Stimulated activated CD8-positive, alpha-beta memory T cell treated with anti-CD3 and anti-CD28 coated beads, Interleukin-4, amount 100 ng/mL, for 48 hours (primary cell): ENCODE measurements at places on chromosomes 3 and 15.

DNA sequence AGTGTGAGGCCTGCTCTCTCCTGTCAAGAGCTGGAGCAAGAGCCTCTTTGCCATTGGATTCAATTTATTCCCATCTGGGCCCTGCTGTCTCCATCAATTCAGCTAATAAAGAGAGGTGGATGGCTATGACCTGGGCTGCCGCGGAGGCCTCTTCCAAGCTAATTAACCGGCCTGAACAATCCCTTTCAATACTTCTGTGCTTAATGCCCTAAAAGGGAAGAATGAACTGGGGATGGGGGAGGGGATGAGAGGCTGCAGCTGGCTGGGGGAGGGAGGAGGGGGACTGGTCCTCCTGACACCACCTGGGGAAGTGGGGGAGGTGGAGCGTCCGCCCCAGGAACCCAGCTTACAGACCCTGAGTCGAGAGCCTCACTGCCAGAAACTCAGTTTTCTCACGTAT lies 33.4 kb upstream of the PRR23E start:
- no peak for DNase-seq

GRCh38 chr15:35717721-35718120 lies 171.8 kb upstream of the DPH6 start:
- no peak for DNase-seq

DNA sequence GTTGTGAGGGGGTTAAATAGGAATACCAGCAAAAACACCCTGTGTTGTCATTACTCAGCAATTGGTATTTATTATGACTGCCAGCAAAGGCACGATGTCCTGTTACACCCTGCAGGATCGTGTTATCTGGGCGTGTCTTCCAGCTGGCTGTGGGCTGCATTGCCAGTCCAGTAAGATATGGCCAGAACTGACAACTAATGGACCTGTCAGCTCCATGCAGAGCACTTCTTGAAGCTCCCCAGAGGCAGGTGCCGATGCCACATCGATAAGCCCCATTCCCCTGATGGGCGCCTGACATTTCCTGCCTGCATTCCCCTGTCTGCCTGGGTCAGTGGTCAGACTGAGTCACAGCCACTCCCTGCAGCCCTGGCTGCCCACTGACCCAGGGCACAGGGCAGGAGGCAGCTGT lies 79.7 kb upstream of the RASGRF1 start:
- no peak for DNase-seq

DNA sequence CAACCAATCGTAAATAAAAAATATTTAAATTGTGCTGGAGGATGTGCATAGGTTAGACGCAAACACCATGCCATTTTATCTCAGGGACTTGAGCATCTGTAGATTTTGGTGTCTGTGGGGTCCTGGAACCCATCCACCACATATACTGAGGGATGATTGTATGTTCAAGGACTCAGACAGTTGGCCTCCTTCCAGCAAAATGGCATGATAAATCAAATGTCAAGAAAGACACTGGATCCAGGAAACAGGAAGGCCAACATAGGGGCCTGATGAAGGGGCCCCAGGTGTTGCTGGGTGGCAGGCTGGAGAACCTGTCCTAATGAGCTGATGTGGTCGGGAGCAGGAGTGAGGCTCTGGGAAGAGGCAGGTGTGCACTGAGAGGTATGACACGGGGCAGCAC lies 289.5 kb downstream of the GABRG3 start:
- no peak for DNase-seq

GRCh38 chr3:112646623-112647022 lies 5.7 kb upstream of the CCDC80 start:
- no peak for DNase-seq

GRCh38 chr15:62791694-62792093 lies 250.9 kb upstream of the TPM1 start:
- DNase-seq = no peak

DNA sequence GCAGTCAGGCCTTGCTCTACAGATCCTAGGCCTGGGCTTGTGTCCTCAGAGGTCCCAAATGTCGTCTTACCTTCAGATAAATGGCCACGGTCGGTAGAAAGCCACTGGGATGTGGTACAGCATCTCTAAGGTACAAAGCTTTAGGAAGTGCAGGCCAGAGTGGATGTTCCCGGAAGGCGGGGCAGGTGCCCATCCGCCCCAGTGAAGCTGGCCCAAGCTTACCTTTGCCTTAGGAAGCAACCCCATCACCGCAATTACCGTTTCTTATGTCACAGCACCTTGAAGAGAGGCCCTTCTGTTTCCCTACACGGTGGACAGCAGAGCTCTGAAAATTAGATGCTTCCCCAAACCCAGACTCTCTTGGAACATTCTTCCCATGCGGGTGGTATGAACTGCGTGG lies 240.1 kb upstream of the LYSMD4 start:
- DNase-seq = no peak

GRCh38 chr3:42499478-42499871 lies 3.0 kb upstream of the VIPR1 start:
- DNase-seq = peak; percentile 10

- no peak for DNase-seq
These were observed 33.2 kb downstream of the BMF start for GRCh38 chr15:40075298-40076044.

GRCh38 chr3:172059532-172059931 lies 20.2 kb downstream of the FNDC3B start:
- DNase-seq = no peak

GRCh38 chr3:80682235-80682634 lies 914.4 kb upstream of the ROBO1 start:
- no peak for DNase-seq

DNA sequence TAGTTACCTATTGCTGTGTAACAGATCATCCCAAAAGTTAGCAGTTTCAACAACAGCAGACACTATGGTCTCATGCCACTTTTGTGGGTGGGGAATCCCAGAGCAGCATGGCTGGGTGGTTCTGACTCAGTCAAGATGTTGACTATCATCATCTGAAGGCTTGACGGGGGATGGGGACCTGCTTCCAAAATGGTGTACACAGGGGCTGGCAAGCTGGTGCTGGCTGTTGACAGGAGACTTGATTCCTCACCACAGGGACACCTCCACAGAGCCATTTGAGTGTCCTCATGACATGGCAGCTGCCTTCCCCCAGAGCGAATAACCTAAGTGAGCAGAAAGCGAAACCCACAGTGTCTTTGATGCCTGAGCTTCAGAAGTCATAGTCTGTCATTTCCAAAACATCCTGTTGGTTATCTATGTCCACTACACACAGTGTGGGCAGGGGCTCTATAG lies 19.1 kb downstream of the DNAJB8 start:
- DNase-seq = peak; percentile 84

- DNase-seq = no peak
These were observed 12.5 kb upstream of the GK5 start for GRCh38 chr3:142237891-142238290.

GRCh38 chr15:46848704-46849103 lies 868.6 kb upstream of the SEMA6D start:
- no peak for DNase-seq

- DNase-seq = no peak
These were observed 79.2 kb downstream of the GMPS start for GRCh38 chr3:155949453-155950217.

- DNase-seq = no peak
These were observed 234.4 kb downstream of the OCA2 start for GRCh38 chr15:27864719-27865118.

- no peak for DNase-seq
These were observed 55.2 kb downstream of the SLC12A6 start for GRCh38 chr15:34282384-34282783.

- DNase-seq = no peak
These were observed 91.7 kb upstream of the PRICKLE2 start for GRCh38 chr3:64316971-64317370.

DNA sequence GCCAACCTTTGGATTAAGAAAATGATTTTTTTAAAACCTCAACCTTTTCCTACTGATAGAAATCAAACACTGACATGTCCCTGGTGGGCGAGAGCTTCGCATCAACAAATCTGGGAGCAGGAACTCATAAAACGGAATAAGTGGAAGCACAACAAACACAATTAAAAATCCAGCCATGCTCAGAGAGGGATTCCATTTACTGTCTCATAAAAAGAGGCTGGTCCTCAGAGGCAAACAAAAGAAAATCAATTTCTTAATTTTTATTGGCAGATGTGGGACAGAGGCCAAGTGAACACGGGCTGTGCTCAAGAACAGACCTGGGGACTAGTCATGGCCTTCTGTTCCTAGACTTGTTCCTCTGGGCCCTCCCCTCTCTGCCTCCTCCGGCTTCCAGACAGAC lies 214.5 kb downstream of the NTRK3 start:
- DNase-seq = no peak

GRCh38 chr15:45363334-45363733 lies 15.0 kb downstream of the GATM start:
- no peak for DNase-seq

GRCh38 chr3:148625991-148626390 lies 71.7 kb upstream of the AGTR1 start:
- no peak for DNase-seq

DNA sequence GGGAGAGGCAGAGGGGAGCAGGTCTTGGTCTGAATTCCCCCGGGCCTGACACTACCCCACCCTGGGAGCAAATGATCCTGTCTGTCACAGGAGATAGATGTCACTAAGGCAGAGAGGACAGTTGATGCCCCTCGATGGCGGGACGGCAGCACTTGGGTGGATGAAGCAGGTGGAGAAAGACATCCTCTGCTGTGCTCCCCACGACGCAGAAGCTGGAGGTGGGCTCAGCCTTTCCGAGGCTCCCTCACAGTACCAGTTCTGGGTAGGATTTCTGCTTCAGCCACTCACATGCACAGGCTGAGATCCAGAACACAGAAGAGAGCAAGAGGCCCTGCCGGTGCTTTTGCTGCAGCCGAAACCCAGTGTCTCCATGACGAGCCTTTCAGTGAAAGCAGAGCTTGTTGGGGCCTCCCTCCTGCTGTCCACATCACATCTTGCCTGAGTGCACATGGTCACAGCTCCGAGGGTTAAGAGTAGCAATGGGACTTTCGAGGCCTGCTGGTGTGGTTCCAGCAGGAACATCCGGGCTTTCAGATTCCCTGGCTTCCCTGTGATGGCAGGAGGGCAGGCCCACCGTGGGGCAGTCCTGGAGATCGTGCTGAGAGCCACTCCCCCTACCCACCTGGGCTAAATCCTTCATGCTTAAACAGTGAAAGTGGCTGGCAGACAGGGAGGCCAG lies 107.3 kb upstream of the PRR20G start:
- no peak for DNase-seq

DNA sequence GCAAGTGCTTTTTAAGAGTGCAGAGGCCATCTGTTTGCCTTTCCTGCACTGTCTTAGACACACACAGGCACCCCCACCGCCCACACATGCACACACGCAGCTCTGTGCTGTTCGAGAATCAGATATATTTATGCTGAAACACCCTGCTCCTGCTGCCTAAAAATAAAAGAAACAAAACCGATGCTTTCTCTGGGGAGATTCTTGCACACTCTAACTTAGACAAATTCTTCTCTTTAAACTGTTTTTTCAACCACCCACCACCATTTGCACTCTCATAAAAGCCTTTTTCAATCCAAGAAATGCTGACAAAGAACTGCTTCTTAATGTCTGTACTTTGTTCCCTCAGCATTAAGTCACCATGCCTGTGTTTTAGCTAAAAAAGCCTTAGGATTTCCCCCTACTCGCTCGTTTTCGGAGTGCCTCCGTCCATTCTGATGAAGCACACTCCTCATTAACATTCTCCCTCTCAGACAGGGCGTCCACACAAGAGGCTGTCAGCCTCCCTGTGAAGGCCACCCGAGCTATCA lies 26.2 kb downstream of the SLC12A8 start:
- no peak for DNase-seq

DNA sequence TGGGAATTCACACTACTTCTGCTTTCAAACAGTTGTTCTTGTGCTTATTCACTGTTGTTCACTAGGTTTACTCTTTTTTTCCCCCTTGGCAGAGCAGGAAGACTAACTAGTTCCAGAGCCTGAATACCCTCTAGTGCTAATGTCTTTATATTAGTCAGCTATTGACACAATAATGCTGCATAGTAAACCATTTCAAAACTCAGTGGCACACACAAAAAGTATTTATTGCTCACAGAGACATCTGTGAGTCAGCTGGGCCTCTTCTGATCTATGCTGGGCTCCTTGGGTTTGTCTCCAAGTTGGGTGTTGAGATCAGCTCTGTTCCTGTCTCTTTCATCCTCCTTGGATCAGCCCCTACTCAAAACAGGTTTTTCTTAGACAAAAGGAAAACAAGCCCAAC lies 51.1 kb downstream of the RSRC1 start:
- no peak for DNase-seq

GRCh38 chr15:68349151-68349550 lies 71.6 kb downstream of the FEM1B start:
- no peak for DNase-seq

DNA sequence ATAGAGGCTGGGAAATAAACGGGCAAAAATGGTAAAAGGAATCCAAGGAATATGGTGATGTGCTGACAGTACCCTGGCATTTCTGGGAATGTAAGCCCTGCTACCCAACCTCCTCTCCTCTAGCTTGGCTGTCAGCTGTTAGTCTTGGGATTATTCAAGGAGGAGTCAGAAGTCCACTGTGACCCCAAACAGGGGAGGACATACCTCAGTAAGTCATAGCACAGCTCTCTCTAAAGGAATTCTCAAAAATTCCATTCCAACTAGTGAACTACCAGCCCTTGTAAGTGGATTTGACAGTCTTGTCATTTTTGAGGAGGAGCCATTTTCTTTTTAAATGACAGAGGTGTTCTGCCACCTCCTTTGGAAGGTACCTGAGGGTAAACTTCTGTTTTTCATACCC lies 207.5 kb downstream of the PDCD6IP start:
- no peak for DNase-seq

GRCh38 chr3:81592101-81592500 lies 169.3 kb downstream of the GBE1 start:
- no peak for DNase-seq

DNA sequence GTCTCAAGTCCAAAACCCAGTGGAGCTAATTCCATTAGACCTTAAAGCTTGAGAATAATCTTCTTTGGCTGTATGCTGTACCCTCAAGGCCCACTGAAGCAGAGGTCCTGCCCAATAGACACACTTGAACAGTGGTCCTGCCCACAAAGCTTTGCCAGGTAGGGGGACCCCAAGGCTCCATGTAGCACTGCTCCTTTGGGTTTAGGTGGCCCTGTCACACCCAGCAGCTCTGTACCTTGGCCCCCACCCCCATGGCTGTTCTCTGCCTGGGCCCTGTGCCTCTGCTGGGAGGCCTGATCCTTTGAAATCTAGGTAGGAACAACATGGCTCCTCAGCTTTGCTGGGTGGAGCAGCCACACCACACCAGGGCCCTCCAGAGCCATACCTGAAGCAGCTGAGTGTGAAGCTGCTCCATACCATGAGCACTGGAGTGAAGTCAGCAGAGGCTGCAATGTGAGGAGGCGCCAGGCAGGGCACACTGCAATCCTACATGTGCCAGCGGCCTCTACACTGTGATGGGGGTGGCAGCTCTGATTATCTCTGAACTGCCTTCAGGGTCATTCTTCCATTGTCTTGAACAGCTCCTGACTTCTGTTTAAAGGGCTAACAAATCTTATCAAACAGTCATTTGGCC lies 188.0 kb upstream of the CCDC54 start:
- DNase-seq = no peak

GRCh38 chr15:66042624-66043023 lies 173.3 kb downstream of the RAB11A start:
- no peak for DNase-seq

- no peak for DNase-seq
These were observed 3.5 kb upstream of the POPDC2 start for GRCh38 chr3:119663885-119664284.
